ENCODE measurements at places on chromosomes 3 and 15. TPM values are rescaled to one million over a fixed set of nuclear protein-coding genes. Genes with fewer than 3 reads are reported as not detected.

The NTRK3 gene
- total RNA-seq, result 1.2 TPM

The CTNNB1 gene
- 764 TPM for total RNA-seq

The THBS1 gene
- 671 TPM for total RNA-seq

The GATM gene
- total RNA-seq, result 0.28 TPM

The KLHL40 gene
- total RNA-seq, result not detected

The IGSF10 gene
- total RNA-seq, result 1.6 TPM

The TM4SF4 gene
- total RNA-seq, result not detected

The GHSR gene
- total RNA-seq, result not detected

The GPR15 gene
- not detected for total RNA-seq

The TICRR gene
- total RNA-seq, result 4.9 TPM

The LTK gene
- total RNA-seq, result under 0.01 TPM

The PEX5L gene
- total RNA-seq, result under 0.01 TPM

The C3orf70 gene
- total RNA-seq, result 1.5 TPM

The CKMT1B gene
- total RNA-seq, result not detected

The GP5 gene
- total RNA-seq, result 0.14 TPM

The SNURF gene
- total RNA-seq, result 17.4 TPM

The ZDHHC23 gene
- 1.0 TPM for total RNA-seq

The NOP10 gene
- total RNA-seq, result 116 TPM

The IQCH gene
- total RNA-seq, result 4.2 TPM

The SLC24A5 gene
- not detected for total RNA-seq

The FAM107A gene
- not detected for total RNA-seq

The COL7A1 gene
- total RNA-seq, result 55.2 TPM

The PLCH1 gene
- total RNA-seq, result 0.09 TPM

The TTLL13 gene
- not detected for total RNA-seq

Measured in smooth muscle cell of the umbilical artery (primary cell).